ENCODE measurements at places on chromosomes 6 and 20. TPM values are rescaled to one million over a fixed set of nuclear protein-coding genes. Genes with fewer than 3 reads are reported as not detected.

Gene TRPC4AP
- total RNA-seq: 35.8 TPM

Gene SLC35D3
- total RNA-seq: 0.33 TPM

Gene ELOVL2
- total RNA-seq: 31.8 TPM

Gene CDH4
- total RNA-seq: 5.8 TPM

Gene OVOL2
- not detected for total RNA-seq

Gene RIPOR3
- total RNA-seq: 4.7 TPM

Gene TSPO2
- 1.6 TPM for total RNA-seq

Gene CCN5
- 0.20 TPM for total RNA-seq

Gene CCN6
- not detected for total RNA-seq

Gene FOXA2
- total RNA-seq: not detected

Gene ENPP4
- 10.8 TPM for total RNA-seq

Gene GPR63
- total RNA-seq: 2.6 TPM

Gene CST7
- total RNA-seq: 8.5 TPM

Measured in spinal cord (tissue), 10 donors.